ENCODE measurements at places on chromosomes 12 and 14. TPM values are rescaled to one million over a fixed set of nuclear protein-coding genes. Genes with fewer than 3 reads are reported as not detected.

ACRBP gene
- total RNA-seq: 1.8 TPM

NKX2-1 gene
- not detected for total RNA-seq

DNA sequence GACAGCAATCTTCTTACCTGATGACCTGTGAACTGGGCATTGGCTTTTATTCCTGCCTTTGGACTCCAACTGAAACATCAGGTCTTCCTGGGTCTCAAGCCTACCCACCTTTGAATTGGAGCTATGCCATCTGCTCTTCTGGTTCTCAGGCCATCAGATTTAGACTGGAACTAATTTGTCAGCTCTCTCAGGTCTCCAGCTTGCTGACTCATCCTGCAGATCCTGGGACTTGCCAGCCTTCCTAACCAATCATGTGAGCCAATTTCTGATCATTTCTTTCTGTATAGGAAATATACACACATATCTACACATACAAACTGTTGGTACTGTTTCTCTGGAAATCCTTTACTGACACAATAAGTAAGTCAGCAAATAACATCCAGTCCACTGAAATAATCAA, 65.3 kb upstream of the TSPAN8 start:
- no peak for DNase-seq
- H3K27ac ChIP-seq: no peak overlapping the region
- H3K4me3 ChIP-seq: no peak overlapping the region
- no peaks in the 10 kb centered on the region for H3K4me1 ChIP-seq
- no peaks in the 10 kb centered on the region for H3K36me3 ChIP-seq

BATF gene
- 0.63 TPM for total RNA-seq

LBHD2 gene
- not detected for total RNA-seq

- DNase-seq: no peak
- H3K4me3 ChIP-seq: no peak overlapping the region
- H3K4me1 ChIP-seq: peaks cover 4% of the 10 kb centered on the region
Observed at GRCh38 chr12:28253161-28253641, 62.9 kb downstream of the CCDC91 start.

SYNE2 gene
- total RNA-seq: 55.7 TPM

GRCh38 chr14:95490138-95490509, 26.3 kb downstream of the SYNE3 start:
- no peaks in the 10 kb centered on the region for H3K27me3 ChIP-seq
- H3K27ac ChIP-seq: no peak overlapping the region
- no peaks in the 10 kb centered on the region for H3K36me3 ChIP-seq
- no peak for DNase-seq
- H3K4me1 ChIP-seq: no peaks in the 10 kb centered on the region
- H3K4me3 ChIP-seq: no peak overlapping the region

ENDOU gene
- total RNA-seq: not detected

GALNT16 gene
- 1.9 TPM for total RNA-seq

Data from pancreas (tissue), 10 donors.